ENCODE measurements at places on chromosomes 2 and 18.

DNA sequence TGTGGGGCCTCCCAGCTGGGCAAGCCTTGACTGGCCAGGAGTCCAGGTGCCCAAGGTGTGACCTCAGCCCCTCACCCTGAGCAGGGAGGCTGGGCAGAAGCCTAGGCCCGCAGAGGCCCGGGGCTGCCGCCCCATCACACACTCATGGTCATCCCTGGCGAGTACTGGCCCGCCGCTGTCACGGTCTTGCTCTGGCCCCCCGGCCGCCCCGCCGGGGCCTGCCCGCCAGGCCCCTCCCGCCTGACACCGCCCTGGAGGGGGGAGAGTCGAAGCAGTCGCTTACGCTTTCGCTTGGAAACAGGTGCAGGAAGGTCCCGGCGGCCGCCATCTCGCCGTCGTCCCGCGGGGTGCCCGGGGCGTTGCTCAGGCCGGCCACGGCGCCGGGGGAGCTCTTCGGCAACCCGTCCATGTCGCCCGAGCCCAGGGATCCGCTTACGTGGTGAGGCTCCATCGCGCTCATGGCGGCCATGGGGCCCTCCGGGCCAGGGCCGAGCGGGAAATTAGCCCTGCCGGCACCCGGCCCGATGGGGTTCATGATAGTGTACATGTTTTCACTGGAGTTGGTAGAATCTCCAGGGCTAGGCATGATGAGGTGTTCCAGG is 26.6 kb upstream of the ANKRD62 start:
- no peaks in the 10 kb centered on the region for H3K4me1 ChIP-seq
- H3K4me3 ChIP-seq, result no peak overlapping the region
- no peaks in the 10 kb centered on the region for H3K36me3 ChIP-seq
- no peak for DNase-seq
- no peaks in the 10 kb centered on the region for H3K27me3 ChIP-seq

DNA sequence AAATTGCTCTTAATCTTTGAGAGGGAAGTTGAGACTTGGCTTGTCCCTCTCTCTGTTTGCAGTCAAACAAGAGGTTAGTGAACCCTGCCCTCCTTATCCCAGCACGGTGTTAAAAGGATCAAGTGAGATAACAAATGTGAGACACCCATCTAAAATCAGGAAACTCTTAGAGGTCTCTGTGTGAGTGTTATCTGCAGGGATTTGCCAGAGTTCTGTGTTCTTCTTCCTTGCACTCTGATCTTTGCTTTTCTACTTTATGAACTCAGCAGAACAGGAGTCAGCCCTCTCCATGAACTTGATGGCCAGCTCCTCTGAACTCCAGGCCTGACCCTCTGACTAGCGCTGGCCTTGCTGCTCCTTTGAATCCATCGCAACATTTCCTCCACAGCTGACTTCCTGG is 123.8 kb downstream of the NCKAP5 start:
- H3K27ac ChIP-seq, result no peak overlapping the region
- no peaks in the 10 kb centered on the region for H3K4me1 ChIP-seq
- H3K36me3 ChIP-seq, result no peaks in the 10 kb centered on the region
- H3K27me3 ChIP-seq, result no peaks in the 10 kb centered on the region
- no peak for DNase-seq
- no peak overlapping the region for H3K4me3 ChIP-seq

GRCh38 chr2:869357-869871 is 81.2 kb upstream of the SNTG2 start:
- no peaks in the 10 kb centered on the region for H3K36me3 ChIP-seq
- H3K4me1 ChIP-seq, result no peaks in the 10 kb centered on the region
- H3K27ac ChIP-seq, result no peak overlapping the region

- peaks cover 3% of the 10 kb centered on the region for H3K27me3 ChIP-seq
- H3K36me3 ChIP-seq, result no peaks in the 10 kb centered on the region
- no peak overlapping the region for H3K27ac ChIP-seq
- no peaks in the 10 kb centered on the region for H3K4me1 ChIP-seq
- H3K4me3 ChIP-seq, result no peak overlapping the region
These were observed 69.2 kb downstream of the SLC40A1 start for GRCh38 chr2:189511210-189511959.

DNA sequence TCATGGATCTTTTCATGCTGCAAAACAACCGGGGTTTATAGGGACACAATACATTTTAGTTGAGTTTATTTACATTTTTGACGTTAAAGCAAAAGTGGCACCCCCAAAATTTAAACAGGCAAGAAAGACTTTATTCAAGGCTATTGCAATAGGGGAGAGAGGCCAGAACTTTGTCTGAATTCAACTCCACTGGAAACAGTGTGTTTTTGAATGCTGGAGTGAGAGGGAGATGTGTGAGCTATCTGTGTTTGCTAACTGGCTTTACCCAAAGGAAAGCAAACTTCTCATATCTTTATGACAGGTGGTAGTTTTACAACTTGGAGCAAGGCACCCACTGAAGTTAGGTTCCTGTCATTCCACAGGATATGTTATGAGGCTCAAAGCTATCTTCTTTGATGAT is 207.4 kb downstream of the AGPS start:
- H3K4me3 ChIP-seq, result no peak overlapping the region
- no peaks in the 10 kb centered on the region for H3K4me1 ChIP-seq
- no peaks in the 10 kb centered on the region for H3K36me3 ChIP-seq
- H3K27me3 ChIP-seq, result no peaks in the 10 kb centered on the region
- no peak overlapping the region for H3K27ac ChIP-seq

GRCh38 chr2:26792720-26793119 is 6.9 kb downstream of the CENPA start:
- DNase-seq, result peak; percentile 40
- no peak overlapping the region for H3K27ac ChIP-seq
- H3K4me3 ChIP-seq, result no peak overlapping the region
- no peaks in the 10 kb centered on the region for H3K4me1 ChIP-seq
- no peaks in the 10 kb centered on the region for H3K27me3 ChIP-seq
- no peaks in the 10 kb centered on the region for H3K36me3 ChIP-seq

DNA sequence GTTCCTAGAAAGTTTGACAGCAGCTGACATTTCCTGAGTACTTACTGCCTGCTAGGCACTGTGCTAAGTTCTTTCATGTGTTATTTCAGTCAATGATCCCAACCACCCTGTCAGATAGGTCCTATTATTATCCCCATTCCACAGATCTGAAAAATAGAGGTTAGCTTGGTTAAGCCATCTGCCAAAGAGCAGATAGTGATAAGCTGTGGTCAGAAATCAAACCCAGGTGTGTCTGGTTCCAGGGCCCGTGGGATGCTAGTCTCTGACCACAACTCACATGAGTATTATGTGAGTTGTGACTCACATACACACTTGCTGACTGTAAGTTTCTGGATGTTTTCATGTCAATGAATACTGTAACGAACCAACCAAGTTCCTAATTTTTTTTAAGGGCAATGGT is 132.0 kb upstream of the APCDD1 start:
- DNase-seq, result peak; percentile 43
- H3K4me3 ChIP-seq, result no peak overlapping the region

DNA sequence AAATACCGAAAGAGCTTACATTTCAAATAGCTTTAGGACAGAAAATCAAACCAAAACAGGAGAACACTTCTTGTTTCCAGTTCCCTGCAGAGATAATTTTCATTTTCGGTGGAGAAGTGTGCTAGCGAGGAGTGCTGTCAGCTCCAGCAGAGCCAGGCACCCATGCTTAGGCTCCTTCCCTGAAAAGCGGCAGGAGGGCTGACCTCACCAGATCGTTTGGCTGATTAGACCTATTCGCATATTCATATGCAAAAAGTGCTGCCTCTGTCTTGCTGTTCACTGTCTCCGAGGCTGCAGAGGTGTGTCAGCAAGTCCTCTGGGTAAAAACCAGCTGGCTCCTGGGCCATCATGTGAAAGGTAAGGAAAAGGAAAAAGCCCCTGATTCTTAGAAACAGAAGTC is 225.8 kb upstream of the COPS8 start:
- H3K36me3 ChIP-seq, result no peaks in the 10 kb centered on the region
- no peaks in the 10 kb centered on the region for H3K27me3 ChIP-seq
- DNase-seq, result no peak
- no peak overlapping the region for H3K4me3 ChIP-seq
- H3K27ac ChIP-seq, result no peak overlapping the region
- peaks cover 13% of the 10 kb centered on the region for H3K4me1 ChIP-seq

DNA sequence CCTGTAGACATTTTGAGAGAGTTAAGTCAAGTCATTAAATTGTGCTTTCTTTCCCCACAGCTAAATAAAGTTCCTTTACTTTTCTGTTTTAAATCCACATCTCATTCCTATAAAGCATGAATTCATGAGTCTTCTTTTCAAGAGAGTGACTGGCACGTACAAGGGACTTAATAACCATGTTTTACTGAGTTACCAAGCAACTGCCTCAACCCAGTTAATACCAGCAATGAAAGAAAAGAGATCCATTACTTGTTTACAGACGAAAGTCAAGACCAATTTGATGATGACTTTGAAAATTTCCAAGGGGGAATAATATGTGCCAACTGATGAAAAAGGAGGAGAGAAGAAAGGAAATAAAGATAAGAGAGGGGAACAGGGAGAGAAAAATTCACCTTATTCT is 1082.5 kb upstream of the GYPC start:
- no peaks in the 10 kb centered on the region for H3K4me1 ChIP-seq
- no peak overlapping the region for H3K4me3 ChIP-seq
- no peak overlapping the region for H3K27ac ChIP-seq
- H3K27me3 ChIP-seq, result no peaks in the 10 kb centered on the region

- DNase-seq, result peak; percentile 74
- peaks cover 2% of the 10 kb centered on the region for H3K4me1 ChIP-seq
- no peak overlapping the region for H3K4me3 ChIP-seq
- no peaks in the 10 kb centered on the region for H3K27me3 ChIP-seq
- no peaks in the 10 kb centered on the region for H3K36me3 ChIP-seq
These were observed 75.8 kb downstream of the PHLPP1 start for GRCh38 chr18:62790871-62791772.

DNA sequence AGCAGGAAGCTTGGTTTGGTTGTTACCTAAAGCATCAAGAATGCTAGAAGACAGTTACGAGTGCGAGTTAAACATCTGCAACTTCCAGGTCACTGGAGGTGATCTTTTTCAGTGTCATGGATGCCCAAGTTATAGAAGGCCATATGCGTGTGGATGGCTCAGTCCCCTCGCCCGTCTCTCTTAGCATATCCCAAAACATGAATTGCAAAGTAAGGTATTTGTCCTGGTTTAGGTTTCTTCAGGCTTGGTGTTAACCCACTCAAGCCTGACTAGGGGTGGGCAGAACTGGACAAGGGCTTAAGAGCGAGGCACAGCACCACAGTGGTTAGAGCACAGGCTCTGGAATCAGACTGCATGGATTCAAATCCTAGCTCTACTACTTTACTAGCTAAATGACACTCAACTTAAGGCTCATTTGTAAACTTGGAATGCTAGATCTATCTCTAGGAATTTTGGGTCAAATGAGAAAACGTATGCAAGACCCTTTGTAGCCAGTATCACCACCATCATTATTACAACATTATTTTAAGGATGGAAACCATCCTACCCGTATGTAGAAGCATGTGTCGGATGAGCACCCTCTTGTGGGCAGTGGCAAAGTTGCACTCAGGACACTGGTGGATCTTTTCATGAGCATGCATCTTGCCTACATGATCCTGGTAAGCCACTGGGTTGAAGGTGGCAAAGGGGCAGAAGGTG is 11.2 kb downstream of the ZNF142 start:
- peaks cover 58% of the 10 kb centered on the region for H3K36me3 ChIP-seq
- peak; percentile 41 for DNase-seq
- H3K27ac ChIP-seq, result no peak overlapping the region
- no peak overlapping the region for H3K4me3 ChIP-seq
- no peaks in the 10 kb centered on the region for H3K27me3 ChIP-seq

DNA sequence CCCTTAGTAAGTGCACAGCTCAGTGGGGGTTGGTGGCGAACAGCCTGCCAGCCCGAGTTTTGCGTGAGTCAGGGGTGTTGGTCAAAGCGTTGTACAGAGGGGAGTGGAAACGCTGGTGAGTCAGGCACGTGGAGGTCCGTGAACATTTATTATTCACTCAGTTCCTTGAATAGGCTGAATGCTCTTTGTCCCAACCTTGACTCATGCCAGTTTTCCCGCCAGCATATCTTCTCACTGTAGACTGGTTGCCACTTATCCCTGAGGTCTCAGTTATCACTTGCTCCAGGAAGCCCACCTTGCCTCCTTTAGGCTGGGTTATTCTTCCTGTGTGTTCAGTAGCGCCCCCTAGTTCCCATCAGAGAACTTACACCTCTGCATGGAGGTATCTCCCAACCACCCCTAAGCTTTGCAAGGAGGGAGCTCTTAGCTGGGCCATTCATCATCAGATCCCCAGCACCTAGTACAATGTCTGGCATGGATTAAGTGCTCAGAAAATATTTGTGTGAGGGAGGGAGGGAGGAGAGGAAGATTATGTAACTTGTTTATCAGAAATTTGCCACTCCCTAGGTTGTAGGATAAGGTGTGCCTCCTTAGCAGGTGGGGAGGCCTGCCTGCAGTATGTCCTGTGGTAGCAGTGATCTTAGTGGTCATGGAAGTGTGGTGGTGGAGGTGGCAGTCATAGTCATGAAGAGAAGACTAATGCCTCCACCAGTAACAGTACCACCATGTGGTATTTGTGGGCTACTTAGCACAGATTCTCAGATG is 72.1 kb downstream of the CABLES1 start:
- H3K36me3 ChIP-seq, result no peaks in the 10 kb centered on the region
- no peaks in the 10 kb centered on the region for H3K27me3 ChIP-seq
- H3K4me3 ChIP-seq, result no peak overlapping the region
- no peak overlapping the region for H3K27ac ChIP-seq
- H3K4me1 ChIP-seq, result peaks cover 8% of the 10 kb centered on the region

DNA sequence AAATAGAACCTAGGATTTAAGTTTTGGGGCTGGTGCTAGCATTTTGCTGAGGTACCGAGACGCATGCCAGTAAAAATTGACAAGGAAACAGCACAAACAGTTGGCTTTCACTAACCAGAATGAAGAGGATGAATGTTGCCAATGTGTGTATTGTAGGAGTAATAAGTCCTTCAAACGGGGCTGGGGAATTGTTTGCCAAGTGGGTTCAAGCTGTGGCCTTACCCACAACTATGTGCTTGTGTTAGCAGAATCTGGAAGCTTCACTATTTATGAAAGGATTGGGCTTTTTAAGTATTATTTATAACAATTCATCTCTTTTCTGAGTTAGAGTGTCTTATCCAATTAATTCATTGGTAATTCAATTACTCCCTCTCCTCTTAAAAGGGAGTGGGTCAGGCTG is 15.0 kb upstream of the KIF5C start:
- DNase-seq, result no peak
- H3K27me3 ChIP-seq, result no peaks in the 10 kb centered on the region
- H3K27ac ChIP-seq, result no peak overlapping the region
- no peaks in the 10 kb centered on the region for H3K36me3 ChIP-seq

DNA sequence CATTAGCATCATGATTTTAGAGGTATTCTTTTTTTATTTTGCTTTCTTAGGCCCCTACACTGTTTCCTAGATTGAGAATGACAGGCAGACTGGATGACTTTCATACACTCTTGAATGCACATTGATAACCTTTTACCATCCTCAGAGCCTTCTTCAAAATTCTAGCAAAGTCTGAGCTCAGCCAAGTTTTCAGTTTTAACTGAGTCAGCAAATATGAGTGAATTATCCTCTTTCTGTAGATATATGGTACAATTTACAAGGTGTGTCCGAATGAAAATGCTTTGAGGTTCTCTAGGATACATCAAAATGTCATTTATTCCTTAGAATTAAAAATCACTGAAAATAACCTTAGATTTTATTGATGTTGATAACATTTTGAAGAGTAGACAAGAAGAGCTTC is 1038.2 kb upstream of the POU3F3 start:
- no peaks in the 10 kb centered on the region for H3K36me3 ChIP-seq
- H3K27me3 ChIP-seq, result no peaks in the 10 kb centered on the region
- no peaks in the 10 kb centered on the region for H3K4me1 ChIP-seq
- no peak overlapping the region for H3K4me3 ChIP-seq
- no peak overlapping the region for H3K27ac ChIP-seq
- no peak for DNase-seq

GRCh38 chr18:79000997-79001396 is 21.4 kb downstream of the SALL3 start:
- no peak for DNase-seq
- no peaks in the 10 kb centered on the region for H3K36me3 ChIP-seq
- no peak overlapping the region for H3K27ac ChIP-seq
- no peak overlapping the region for H3K4me3 ChIP-seq
